ENCODE measurements at places on chromosomes 7 and 10.

- H3K4me1 ChIP-seq = no peaks in the 10 kb centered on the region
- no peak overlapping the region for H3K27ac ChIP-seq
- H3K27me3 ChIP-seq = no peaks in the 10 kb centered on the region
- no peak overlapping the region for H3K4me3 ChIP-seq
Measured at GRCh38 chr7:99124751-99125504, 19.0 kb downstream of the SMURF1 start.

GRCh38 chr7:41861642-41862041 lies 158.8 kb upstream of the INHBA start:
- no peaks in the 10 kb centered on the region for H3K4me1 ChIP-seq
- H3K27me3 ChIP-seq = no peaks in the 10 kb centered on the region
- H3K27ac ChIP-seq = no peak overlapping the region
- no peak overlapping the region for H3K4me3 ChIP-seq
- no peak for DNase-seq
- H3K36me3 ChIP-seq = no peaks in the 10 kb centered on the region

DNA sequence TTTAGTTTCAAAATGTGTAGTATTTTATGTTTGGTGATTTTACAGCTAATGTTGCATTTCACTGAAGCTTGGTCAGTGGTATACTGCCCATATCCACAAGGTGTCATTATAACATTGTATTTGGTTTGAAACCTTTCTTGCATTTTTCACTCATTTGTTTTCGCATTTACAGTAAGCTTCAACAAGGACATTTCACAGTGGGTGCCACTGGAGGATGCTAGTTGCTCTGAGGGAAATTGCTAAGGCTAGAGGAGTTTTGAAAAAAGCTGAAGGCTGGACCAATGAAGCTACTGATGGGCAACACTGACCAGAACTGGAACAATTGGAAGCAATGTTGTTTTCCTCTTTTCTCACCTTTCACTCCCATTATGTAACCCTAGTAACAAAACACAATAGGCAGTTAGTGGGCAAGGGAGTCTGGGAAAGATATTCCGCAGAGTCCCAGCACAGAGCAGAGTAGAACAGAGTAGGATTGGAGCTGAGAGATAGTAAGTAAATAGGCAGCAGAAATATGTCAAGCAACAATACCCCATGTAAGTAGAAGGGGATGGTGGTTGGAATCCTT lies 23.6 kb upstream of the SRI start:
- DNase-seq = no peak
- no peaks in the 10 kb centered on the region for H3K27me3 ChIP-seq
- H3K36me3 ChIP-seq = no peaks in the 10 kb centered on the region

DNA sequence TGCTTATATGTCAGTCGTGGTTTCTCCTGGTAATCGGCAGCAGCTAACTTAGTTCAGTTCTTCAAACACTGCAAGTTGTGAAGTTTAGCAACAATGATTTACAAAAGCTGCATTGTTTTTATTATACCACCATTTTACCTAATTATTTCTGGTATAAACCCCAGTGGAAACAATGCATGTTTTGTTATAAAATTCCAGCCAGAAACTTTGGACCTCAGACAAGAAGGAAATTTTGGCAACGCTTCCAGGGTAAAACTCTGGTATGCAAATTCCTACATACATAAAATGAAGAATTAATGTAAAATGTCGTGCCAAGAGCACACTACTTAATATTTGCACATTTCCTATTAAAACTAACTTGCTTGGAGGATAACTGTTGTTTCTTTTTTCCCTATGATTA lies 277.4 kb upstream of the LYZL1 start:
- no peaks in the 10 kb centered on the region for H3K4me1 ChIP-seq
- no peak overlapping the region for H3K4me3 ChIP-seq
- no peaks in the 10 kb centered on the region for H3K36me3 ChIP-seq
- no peak overlapping the region for H3K27ac ChIP-seq

DNA sequence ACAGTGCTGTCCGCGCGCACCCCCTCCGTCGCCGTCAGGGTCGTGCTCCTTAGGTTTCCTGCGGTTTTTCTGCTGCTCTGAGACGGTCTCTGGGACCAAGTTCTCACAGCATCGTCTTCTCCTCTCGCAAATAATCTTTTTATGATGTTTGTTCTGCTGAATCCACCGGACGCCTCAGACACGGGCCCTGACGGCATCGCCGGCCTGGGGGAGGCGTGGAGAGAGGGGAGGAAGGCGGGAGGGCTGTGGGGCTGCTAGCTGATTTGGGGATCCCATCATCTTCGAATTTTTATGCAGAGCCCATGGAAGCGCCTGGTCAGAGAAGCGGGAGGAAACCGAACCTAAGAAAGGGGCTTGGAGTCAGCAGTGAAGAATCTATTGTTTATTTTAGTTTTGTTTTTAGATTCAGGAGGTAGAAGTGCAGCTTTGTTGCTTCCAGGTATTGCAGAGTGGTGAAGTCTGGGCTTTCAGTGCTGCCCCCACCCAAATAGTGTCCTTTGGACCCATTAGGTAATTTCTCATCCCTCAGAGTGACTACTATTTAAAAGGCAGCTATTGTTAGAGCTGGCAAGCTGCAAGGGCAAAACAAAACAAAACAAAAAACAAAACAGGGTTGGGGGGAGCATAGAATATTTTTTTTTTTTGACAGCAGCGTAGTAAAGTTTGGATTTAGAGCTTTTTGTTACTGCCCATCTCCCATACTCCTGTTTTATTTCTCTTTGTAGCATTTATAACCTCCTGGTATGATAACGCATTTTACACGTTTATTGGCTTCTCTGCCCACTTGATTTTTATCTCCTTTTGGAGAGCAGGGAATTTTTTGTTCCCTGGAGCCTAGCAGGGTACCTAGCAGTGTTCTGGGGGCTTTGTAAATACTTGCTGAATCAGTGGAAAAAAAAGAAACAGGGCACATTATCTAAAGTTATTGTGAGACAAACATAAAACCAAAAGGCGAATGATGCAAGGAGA lies 92.6 kb downstream of the SPAG6 start:
- peak overlapping the region; percentile 36 for H3K4me3 ChIP-seq
- H3K27me3 ChIP-seq = peaks cover 47% of the 10 kb centered on the region
- peak overlapping the region; percentile 46 for H3K27ac ChIP-seq
- DNase-seq = no peak
- H3K36me3 ChIP-seq = no peaks in the 10 kb centered on the region

Data from DND-41 (cell line).